ENCODE measurements at places on chromosomes 2 and 18.

GRCh38 chr2:181310967-181311366, 146.2 kb upstream of the ITGA4 start:
- no peak for DNase-seq
- no peak overlapping the region for H3K4me3 ChIP-seq
- H3K27ac ChIP-seq: no peak overlapping the region
- H3K27me3 ChIP-seq: no peaks in the 10 kb centered on the region
- peaks cover 3% of the 10 kb centered on the region for H3K4me1 ChIP-seq

- H3K27ac ChIP-seq: no peak overlapping the region
- H3K27me3 ChIP-seq: no peaks in the 10 kb centered on the region
- H3K4me1 ChIP-seq: no peaks in the 10 kb centered on the region
These were observed 181.5 kb upstream of the ZFP36L2 start for GRCh38 chr2:43407935-43408334.

DNA sequence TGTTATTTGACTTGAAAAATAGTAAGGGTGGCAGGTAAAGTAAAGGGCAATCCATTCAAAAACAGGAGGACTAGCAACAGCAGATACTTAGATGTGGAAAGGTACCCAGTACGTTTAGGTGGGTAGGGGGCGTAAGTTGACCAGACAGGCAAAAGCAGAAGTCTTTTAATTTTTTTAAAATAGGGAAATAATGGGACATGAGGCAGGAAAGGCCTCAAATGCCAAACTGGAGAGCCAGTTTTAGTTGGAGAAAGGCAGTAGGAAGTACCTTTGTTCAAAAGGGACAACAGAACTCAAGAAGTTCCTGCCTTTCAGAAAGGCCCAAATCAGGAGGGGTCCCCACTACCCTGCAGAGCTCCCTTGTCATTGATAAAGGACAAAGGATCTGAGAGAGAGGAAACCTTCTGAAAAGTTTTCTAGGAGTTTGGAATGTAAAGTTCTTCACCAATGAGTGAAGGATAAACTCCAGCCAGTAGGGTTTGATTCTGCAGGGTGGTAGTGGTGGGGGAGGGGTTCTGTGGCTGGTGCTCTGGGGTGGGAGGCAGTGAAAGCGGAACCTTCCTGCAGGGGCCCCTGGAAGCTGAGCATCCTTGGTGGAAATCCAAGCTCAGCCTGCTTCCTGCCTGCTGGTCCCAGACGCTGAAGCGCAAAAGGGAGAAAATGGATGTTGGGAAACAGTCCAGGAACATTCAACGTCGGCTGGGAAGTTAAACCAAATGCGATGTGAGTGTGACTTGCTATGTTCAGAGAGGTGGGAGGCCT, 40.1 kb downstream of the TMEM17 start:
- H3K27me3 ChIP-seq: no peaks in the 10 kb centered on the region
- no peaks in the 10 kb centered on the region for H3K36me3 ChIP-seq
- DNase-seq: no peak
- H3K4me1 ChIP-seq: peaks cover 52% of the 10 kb centered on the region
- H3K27ac ChIP-seq: no peak overlapping the region

GRCh38 chr2:148627224-148627623, 17.3 kb upstream of the EPC2 start:
- DNase-seq: no peak
- H3K27me3 ChIP-seq: no peaks in the 10 kb centered on the region
- no peaks in the 10 kb centered on the region for H3K36me3 ChIP-seq
- H3K27ac ChIP-seq: no peak overlapping the region
- no peaks in the 10 kb centered on the region for H3K4me1 ChIP-seq

- no peak overlapping the region for H3K4me3 ChIP-seq
- no peak overlapping the region for H3K27ac ChIP-seq
- no peak for DNase-seq
- no peaks in the 10 kb centered on the region for H3K36me3 ChIP-seq
- H3K4me1 ChIP-seq: no peaks in the 10 kb centered on the region
These were observed 802.0 kb downstream of the DCC start for GRCh38 chr18:53142005-53142404.

DNA sequence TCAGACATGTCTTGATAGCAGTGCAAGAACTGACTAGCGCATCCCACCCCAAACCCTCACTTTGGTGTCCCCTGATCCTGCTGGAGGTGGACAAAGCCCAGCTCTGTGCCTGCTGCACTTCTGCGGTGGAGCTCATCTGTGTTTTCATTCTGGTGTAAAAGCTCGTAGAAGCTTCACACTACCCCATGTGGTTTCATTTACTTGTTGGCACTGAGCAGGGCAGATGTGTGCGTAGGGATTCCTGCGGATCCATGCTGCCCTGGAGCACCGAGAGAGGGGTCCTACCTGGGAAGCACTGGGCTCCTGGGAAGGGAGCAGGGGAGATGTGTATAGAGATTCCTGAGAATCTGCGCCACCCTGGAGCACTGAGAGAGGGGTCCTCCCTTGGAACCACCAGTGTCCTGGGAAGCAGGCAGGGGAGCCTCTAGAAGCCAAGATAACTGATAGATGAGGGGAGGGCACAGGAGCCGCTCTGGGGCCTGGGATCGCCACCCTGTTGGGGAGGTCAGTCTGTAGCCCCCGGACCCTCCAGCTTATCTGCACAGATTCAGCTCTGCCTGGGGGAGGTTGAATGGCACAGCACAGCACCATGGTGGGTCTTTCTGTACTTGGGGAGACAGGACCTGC, 106.9 kb upstream of the OTOS start:
- no peaks in the 10 kb centered on the region for H3K4me1 ChIP-seq
- no peaks in the 10 kb centered on the region for H3K36me3 ChIP-seq
- no peaks in the 10 kb centered on the region for H3K27me3 ChIP-seq
- no peak for DNase-seq
- no peak overlapping the region for H3K4me3 ChIP-seq

DNA sequence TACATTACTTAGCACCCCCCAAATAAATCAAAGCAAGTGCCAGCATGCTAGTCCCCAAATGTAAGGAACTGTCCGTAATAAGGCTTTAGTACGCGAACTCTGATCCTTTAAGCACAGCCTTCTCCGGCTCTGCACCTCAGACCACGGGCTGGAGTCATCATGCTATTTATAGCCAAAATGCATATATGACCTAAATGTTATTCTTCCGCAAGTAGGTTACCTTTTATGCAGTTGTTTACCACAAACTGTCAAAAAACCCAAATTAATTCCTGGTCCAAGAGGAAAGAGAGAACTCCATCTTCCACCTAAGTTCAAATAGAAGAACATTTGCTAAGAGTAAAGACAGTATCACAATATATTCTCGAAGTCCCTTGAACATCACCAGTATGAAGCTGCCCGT, 42.7 kb downstream of the ZNF516 start:
- peak overlapping the region; percentile 82 for H3K27ac ChIP-seq
- H3K36me3 ChIP-seq: no peaks in the 10 kb centered on the region
- H3K27me3 ChIP-seq: no peaks in the 10 kb centered on the region
- H3K4me1 ChIP-seq: peaks cover 80% of the 10 kb centered on the region
- H3K4me3 ChIP-seq: no peak overlapping the region

DNA sequence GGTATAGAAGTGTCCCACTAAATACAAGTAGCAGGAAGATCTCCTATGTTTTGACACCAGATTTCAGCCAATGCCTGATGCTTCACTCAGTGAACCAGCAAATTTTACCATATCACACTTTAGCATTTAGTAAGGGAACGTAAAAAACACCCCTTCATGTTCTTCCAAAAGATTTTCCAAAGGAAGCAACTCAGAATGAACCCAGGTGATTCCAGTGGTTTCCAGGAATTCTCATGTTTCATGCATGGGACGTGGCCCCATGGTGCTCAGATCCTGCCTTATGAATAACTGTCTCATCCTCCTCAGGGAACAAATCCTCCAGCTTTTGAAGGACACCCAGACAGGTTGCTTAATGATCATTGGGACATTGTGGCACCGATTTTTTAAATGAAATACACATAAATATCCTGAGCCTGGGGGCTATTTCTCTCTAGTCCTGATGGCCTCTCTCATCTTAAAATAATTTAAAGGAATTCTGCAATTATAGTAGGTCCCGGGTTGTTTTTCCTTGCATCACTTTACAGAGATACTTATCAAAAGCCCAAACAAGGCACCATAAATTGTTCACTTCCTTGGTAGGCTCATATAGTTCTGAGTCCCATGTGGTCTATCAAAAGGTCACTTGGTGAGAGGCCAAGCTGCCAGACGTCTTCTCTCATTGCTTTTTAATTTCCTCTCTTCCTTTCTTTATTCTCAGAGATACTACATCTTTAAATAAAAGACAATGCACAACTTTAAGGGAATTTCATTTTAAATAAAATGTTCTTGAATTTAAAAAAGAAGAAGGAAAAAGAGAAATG, 261.0 kb downstream of the ZNF516 start:
- no peak overlapping the region for H3K27ac ChIP-seq
- H3K27me3 ChIP-seq: no peaks in the 10 kb centered on the region
- no peak overlapping the region for H3K4me3 ChIP-seq
- no peak for DNase-seq
- H3K4me1 ChIP-seq: peaks cover 3% of the 10 kb centered on the region
- H3K36me3 ChIP-seq: no peaks in the 10 kb centered on the region

DNA sequence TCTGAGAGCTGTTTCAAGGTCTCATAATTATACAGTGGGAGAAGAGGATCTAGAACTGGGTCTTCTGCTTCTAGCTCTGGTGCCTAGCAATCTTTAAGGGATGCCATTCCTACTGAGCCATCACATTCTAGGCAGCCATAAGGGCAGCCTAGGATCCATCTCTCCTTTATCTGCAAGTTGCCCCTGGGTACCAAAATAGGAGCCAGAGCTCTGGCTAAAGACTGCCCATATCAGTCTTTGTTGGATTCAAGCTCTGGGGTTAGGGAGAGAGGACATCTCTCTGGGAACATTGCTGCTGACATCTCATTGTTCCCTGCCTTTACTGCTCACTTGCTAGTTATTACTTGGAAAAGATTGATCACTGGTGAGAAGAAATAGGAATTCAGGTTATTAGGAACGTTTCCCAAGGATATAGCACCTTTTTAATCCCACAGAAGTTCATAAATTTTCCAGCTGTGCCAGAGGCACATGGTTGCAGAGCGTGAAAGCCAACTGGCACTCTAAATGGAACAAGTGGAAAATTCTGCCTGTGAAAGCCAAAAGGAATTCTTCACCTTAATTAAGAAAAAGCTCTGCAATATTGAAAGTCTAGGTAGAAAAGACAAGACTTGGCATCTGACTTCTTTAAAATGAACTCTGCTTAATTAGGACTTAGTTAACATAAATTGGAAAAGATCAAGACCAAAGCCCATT, 102.2 kb downstream of the CDC42EP3 start:
- H3K36me3 ChIP-seq: no peaks in the 10 kb centered on the region
- H3K27ac ChIP-seq: no peak overlapping the region
- H3K4me1 ChIP-seq: no peaks in the 10 kb centered on the region
- DNase-seq: no peak
- no peak overlapping the region for H3K4me3 ChIP-seq

GRCh38 chr2:31383471-31384153, 30.9 kb downstream of the XDH start:
- no peaks in the 10 kb centered on the region for H3K27me3 ChIP-seq
- DNase-seq: no peak
- no peak overlapping the region for H3K4me3 ChIP-seq
- H3K36me3 ChIP-seq: no peaks in the 10 kb centered on the region

DNA sequence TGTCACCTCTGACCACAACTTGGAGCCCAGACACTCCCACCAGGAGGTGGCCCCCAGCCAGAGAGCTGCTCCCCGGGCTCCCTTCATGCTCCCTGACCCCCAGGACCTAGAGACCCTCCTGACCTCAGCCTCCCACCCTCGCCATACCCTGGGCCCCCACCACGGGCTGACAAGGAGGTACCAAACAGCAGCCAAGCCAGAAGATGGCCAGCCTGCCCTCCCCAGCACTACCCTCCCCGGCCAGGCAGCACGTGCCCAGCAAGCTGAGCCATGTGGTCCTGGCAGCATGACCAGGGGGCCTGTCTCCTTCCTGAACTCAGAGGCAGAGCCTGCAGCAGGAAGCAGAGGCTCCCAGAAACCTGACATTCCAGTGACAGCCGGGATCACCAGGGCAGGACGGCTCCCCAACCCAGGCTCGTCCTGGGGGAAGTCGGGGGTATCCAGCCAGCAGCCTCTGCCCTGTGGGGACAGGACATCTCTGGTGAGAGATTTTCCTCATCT, 69.4 kb upstream of the GPC1 start:
- no peaks in the 10 kb centered on the region for H3K27me3 ChIP-seq
- H3K27ac ChIP-seq: no peak overlapping the region
- peaks cover 57% of the 10 kb centered on the region for H3K4me1 ChIP-seq
- H3K4me3 ChIP-seq: no peak overlapping the region

DNA sequence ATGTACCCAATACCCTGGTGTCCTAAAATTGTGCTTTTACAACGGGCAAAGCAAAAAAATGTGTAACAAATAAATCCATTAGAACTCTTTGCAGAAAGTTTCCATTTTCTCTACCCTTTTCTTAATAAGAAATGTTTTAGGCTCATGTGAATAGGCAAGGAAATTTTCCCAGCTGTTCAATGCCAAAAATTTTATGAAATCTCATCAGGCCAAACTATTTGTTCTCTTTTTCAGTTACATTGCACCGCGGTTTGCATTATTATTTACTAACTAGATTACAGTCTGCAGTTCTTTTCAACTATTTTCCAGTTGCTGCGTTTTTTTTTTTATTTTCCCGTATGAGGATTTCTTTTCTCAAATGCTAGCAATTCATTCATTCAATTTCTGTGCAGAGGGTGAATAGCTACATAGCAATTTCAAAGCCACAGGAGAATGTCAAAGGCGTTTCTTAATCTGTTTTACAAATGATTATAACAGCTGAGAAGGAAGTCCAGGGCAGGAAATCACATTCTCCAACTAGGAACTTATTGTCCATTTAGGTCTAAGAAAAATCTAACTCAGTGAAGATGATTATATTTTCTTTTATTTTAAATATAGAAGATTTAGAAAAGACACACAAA, 367.5 kb upstream of the MMADHC start:
- DNase-seq: no peak
- H3K4me1 ChIP-seq: peaks cover 10% of the 10 kb centered on the region
- no peaks in the 10 kb centered on the region for H3K36me3 ChIP-seq

GRCh38 chr2:72062336-72062735, 85.3 kb downstream of the CYP26B1 start:
- no peak overlapping the region for H3K4me3 ChIP-seq
- H3K27me3 ChIP-seq: no peaks in the 10 kb centered on the region
- H3K36me3 ChIP-seq: no peaks in the 10 kb centered on the region
- H3K4me1 ChIP-seq: no peaks in the 10 kb centered on the region

GRCh38 chr2:134144651-134145050, 109.2 kb upstream of the MGAT5 start:
- peaks cover 34% of the 10 kb centered on the region for H3K4me1 ChIP-seq
- H3K27ac ChIP-seq: no peak overlapping the region
- H3K36me3 ChIP-seq: no peaks in the 10 kb centered on the region
- DNase-seq: no peak
- H3K27me3 ChIP-seq: no peaks in the 10 kb centered on the region

DNA sequence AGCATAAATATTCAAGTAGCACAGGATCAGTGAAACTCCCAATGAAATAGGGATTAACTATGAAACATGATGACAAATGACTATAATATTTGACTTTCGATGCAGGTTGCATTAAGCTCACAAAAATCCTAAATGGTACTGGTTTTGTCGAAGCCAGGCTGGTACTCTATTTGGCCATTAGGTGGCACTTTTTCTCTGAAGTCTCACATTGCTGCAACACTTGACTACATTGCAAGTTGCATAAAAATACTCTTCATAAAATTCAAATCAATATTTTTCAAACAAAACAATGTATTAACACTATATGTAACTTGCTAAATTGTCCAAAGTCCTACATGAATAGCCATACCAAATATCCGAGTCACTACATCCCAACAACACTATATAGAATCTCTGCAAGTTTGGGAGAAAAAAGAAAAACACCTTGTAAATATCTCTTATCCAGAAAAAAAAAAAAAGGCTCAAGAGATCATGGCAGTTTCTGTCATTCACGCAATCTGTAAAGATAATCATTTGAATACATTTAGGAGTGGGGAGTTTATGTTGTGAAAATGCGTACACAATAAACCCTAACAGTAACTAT, 9.5 kb downstream of the RTTN start:
- peaks cover 3% of the 10 kb centered on the region for H3K36me3 ChIP-seq
- no peaks in the 10 kb centered on the region for H3K27me3 ChIP-seq
- H3K4me1 ChIP-seq: no peaks in the 10 kb centered on the region
- peak; percentile 29 for DNase-seq
- H3K27ac ChIP-seq: no peak overlapping the region
